IMR-90 (cell line): ENCODE measurements at places on chromosomes 7 and 10. TPM values are rescaled to one million over a fixed set of nuclear protein-coding genes. Genes with fewer than 3 reads are reported as not detected.

DNA sequence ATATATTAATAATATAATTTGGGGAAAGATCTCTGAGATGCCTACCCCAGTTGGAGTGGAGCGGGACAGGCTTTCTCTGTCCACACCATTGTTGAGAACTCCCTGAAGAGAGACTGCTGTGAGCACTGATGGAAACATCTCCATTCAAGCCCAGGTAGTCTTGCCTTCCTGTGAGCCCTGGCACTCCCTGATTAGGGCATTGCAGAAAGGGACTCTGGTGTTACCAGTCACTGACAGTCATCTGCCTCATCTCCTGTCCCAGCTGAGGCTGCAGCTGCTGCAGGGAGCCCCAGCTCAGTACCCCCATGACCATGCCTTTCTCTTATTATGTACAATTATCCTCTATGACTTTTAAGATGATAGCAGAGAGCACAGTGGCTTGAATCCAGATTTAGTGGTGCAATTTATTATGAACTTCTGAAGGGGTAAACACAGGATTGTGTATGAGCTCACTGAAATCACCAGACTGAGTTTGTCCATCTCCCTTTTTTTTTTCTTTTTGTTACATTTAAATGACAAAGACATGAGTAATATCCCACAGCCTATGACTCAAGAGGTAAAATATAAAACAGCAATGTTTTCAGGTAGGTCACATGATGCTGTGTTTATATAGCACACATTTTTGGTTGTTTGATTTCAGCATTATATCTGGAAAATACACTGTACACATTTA lies 236.9 kb downstream of the SLC25A13 start:
- H3K27me3 ChIP-seq: no peaks in the 10 kb centered on the region
- DNase-seq: peak; percentile 68
- no peak overlapping the region for H3K4me3 ChIP-seq
- no peak overlapping the region for H3K27ac ChIP-seq
- H3K4me1 ChIP-seq: peaks cover 3% of the 10 kb centered on the region

The RNF133 gene
- under 0.01 TPM in 1 of 2 replicates, not detected in the other for total RNA-seq

DNA sequence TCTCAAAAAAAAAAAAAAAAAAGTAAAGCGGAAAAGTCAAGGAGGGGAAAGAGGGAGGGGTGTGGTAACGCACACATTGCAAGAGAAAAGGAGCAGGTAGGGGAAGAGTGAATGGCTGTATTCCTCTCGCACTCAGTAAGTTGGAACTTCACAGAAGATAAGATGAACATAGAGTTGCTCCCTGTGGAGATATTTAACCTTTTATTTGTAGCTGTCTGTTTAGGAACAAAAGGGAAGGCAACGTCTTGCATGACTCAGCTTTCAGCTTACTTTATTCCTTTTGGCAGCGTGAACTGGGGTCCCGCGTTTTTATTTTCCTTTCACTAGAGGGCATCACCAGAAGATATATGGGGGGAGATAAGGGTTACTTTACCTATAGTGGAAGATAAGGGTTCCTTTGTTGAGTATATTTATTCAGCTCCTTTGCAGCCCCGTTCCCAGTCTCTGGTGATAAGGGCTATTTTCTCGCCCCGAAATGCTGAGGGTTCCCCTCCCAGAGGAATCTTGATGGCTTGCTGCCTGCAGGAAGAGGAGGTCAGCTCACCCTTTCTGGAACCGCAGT lies 78.5 kb downstream of the APBB1IP start:
- no peaks in the 10 kb centered on the region for H3K27me3 ChIP-seq
- H3K27ac ChIP-seq: no peak overlapping the region
- no peaks in the 10 kb centered on the region for H3K4me1 ChIP-seq
- H3K36me3 ChIP-seq: no peaks in the 10 kb centered on the region

The MOGAT3 gene
- total RNA-seq: not detected in 2 replicates

DNA sequence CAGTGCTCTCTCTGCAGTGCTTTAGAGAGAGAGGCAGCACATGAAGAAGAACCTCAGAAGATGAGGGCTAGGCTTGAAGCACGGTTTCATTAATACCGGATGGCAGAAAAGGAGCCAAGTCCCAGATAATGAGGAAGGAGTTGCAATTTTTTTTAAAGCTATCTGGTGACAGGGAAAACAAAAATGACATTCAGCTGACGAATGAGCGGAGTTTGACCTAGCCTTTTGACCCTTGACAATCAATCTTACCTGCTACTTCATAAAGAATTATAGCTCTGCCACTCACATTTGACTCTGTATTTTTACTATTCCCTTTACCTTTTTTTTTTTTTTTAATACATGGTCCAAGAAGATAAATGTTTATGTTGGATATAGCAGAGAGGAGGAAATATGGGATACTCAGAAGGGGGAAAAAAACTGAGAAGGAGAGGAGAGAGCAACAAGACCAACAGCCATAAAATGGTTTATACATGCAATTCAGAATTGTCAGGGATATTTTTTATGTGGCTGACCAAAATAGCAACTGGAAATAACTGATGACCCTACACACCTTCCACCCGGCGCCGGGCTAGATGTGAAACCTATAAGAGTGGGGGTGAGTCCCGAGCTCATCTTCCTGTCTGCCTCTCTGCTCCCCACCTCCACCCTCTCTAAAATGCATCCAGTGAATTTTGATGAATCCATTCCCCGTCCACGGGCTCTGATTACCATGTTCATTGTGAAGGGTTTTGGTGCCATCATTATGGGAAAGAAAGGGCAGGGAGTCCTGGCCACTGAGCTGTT lies 274.4 kb upstream of the YAE1 start:
- H3K4me1 ChIP-seq: no peaks in the 10 kb centered on the region
- no peak for DNase-seq
- H3K4me3 ChIP-seq: no peak overlapping the region
- no peaks in the 10 kb centered on the region for H3K27me3 ChIP-seq

DNA sequence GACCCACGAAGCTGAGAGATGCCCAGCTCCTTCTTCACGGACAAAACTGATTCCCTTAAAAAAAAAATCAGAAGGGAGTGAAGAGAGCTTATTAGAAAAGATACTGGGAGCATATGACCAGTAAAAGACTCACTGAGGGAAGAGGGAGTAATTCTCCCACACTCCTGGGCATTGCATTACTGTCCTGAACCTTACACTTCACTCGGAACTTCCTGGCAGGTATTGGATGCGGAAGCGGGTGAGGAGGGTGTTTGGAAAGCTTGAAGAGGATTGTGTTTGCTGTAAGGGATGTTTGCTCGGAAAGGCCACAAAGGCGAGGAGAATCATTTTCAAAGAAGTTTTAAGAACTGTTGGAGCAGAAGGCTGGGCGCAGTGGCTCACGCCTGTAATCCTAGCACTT lies 375 bp downstream of the HKDC1 start:
- H3K27me3 ChIP-seq: no peaks in the 10 kb centered on the region
- no peak for DNase-seq
- H3K4me3 ChIP-seq: no peak overlapping the region
- H3K4me1 ChIP-seq: peaks cover 3% of the 10 kb centered on the region; the same call in 1 of the 2 replicates
- no peaks in the 10 kb centered on the region for H3K36me3 ChIP-seq

GRCh38 chr7:74606101-74606908 lies 51.2 kb upstream of the GTF2I start:
- H3K36me3 ChIP-seq: peaks cover 5% of the 10 kb centered on the region; the same call in 1 of the 2 replicates
- H3K4me3 ChIP-seq: no peak overlapping the region
- H3K4me1 ChIP-seq: peaks cover 5% of the 10 kb centered on the region; the same call in 1 of the 2 replicates
- no peak overlapping the region for H3K27ac ChIP-seq

GRCh38 chr10:63591600-63592379 lies 70.6 kb downstream of the REEP3 start:
- H3K27me3 ChIP-seq: no peaks in the 10 kb centered on the region
- H3K27ac ChIP-seq: no peak overlapping the region
- H3K4me3 ChIP-seq: no peak overlapping the region
- H3K36me3 ChIP-seq: peaks cover 2% of the 10 kb centered on the region; the same call in 1 of the 2 replicates

GRCh38 chr7:92777993-92778392 lies 58.4 kb downstream of the CDK6 start:
- DNase-seq: no peak
- peaks cover 6% of the 10 kb centered on the region for H3K36me3 ChIP-seq
- H3K27ac ChIP-seq: no peak overlapping the region
- peaks cover 13% of the 10 kb centered on the region for H3K4me1 ChIP-seq

DNA sequence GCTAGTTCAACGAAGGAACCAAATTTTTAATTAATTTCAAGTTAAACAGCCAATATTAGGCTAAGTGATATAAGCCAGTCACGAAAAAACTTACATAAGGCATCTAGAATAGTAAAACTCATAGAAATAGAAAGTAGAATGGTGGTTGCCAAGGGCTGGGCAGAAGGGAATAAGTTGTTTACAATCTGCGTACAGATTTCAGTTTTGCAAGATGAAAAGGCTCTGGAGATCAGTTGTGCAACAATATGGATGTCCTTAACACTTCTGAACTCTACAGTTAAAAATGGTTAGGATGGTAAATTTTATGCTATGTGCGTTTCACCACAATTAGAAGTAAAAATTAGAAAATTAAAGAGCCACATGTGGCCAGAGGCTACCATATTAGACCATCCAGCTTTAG lies 13.3 kb downstream of the SCRN1 start:
- H3K4me3 ChIP-seq: no peak overlapping the region
- peak; percentile 34 for DNase-seq
- H3K36me3 ChIP-seq: peaks cover 2% of the 10 kb centered on the region; the same call in 1 of the 2 replicates
- H3K27ac ChIP-seq: no peak overlapping the region; the same call in 1 of the 2 replicates
- peaks cover 10% of the 10 kb centered on the region for H3K4me1 ChIP-seq

DNA sequence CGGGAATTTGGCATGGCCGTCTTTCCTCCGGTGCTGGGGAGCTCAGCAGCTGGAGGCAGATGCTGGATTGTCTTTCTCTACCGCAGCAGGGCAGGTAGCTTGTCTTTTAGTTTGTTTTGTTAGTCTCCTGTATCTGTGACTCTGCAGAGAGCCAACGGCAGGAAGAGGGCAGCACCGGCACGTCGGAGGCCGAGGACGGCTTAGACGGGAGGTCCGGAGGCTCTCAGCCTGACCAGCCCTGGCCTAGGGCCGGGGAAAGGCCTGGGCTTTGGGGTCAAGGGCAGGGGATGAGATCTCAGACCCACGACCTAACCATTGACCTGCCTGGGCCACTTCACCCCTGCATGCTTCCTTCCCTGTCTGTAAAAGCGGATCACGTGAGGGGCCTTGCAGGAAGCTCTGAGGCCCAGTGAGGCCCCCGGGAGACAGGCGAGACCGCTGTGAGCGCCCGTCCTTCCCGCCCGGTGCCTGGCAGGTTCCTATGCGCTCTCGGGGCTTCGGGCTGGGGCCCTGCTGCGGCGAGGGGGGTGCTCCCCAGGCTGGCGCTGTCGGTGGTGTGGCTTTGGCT lies 72.7 kb downstream of the LHPP start:
- H3K4me3 ChIP-seq: no peak overlapping the region
- H3K27me3 ChIP-seq: no peaks in the 10 kb centered on the region; the same call in 1 of the 2 replicates
- no peaks in the 10 kb centered on the region for H3K4me1 ChIP-seq
